ENCODE measurements at places on chromosomes 7 and 10. TPM values are rescaled to one million over a fixed set of nuclear protein-coding genes. Genes with fewer than 3 reads are reported as not detected.

The TEX47 gene
- total RNA-seq: not detected

The LOXL4 gene
- 1.6 TPM for total RNA-seq

The UCMA gene
- total RNA-seq: not detected

DNA sequence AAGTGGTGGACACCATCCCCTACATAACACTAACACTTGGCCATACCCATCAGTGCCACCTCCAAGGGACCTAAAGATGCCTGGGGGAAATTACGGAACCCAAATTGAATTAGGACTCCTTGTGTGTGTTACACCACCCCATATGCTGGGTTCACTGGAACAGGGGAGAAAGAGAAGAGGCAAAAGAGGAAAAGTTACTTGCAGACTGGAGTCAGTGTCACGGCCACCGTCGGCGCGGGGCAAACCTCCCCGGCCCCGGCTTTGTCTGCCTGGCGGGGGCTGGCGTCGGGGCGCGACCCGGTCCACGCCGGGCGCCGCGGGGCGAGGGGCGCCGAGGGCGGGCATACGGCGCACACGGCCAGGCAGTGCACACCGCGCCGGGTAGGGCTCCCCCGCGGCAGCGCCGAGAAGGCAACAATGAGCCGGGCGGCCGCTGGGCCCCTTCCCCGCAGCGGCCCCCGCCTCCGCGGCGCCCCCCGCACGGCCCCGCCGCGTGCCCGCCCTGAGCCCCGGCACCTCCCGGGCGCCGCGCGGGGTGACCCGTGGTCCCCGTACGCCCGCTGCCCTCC lies 171.1 kb downstream of the FAM107B start:
- no peak for DNase-seq

The NOBOX gene
- not detected for total RNA-seq

DNA sequence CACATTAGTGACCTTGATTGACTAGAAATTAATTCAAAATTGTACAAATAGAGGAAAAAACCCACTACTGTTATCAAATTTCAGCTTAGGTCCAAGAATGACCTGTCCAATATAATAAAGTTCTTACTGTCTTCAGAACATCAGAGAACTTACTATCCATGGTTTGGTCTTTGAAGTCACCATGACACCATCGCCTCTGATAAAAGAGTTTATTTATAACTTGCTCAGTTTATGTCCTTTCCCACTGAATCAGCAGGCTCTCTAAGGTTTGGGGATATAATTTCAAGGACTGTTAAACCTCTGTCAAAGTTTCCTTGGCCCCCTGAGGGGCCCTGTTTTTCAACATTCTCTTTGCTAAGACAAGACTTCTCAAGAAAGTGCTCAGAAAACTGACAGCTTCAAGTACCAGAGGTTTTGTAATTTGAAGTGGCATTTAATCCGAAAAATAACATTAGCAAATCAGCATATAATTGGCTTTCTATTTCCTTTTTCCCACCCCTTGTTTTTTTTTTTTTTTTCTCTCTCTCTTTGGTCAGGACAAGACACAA lies 191.7 kb upstream of the FERD3L start:
- DNase-seq: no peak

DNA sequence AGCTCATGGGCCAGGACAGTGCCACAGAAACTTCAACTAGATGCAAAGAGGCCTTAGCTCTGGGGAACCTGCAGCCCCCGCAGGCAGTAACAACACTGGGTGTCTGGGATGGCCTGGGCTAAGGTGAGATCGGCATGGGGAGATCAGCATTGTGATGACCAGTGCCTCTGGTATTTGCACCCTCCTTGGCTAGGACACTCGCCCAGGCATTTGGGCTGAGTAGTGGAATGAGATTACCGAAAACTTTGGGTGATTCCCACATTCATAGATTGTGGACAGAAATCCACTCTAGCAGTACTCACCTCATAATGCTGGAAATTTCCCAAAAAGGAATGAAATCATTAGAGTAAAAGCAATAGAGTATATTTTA lies 70.6 kb upstream of the ZMIZ2 start:
- DNase-seq: no peak

- DNase-seq: no peak
Observed at GRCh38 chr7:119974972-119975371, 298.0 kb upstream of the KCND2 start.

DNA sequence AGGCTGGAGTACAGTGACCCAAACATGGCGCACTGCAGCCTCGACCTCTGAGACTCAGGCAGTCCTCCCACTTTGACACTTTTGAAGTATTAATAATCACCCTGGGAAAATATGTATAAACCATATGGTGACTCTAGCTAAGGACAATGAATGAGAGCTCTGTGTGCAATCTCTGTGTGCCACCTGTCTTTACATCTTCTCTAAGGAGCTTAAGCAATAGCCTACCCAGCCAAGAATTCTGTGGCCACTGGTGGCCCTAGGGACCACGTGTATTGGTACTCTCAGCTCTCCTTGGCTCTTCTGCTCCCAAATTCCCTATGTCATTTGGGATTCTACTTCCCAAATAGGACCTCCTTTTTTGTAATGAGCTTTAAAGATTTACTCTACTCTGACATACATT lies 23.7 kb downstream of the FGF8 start:
- DNase-seq: no peak

GRCh38 chr10:124842721-124843120 lies 41.1 kb downstream of the ABRAXAS2 start:
- no peak for DNase-seq

- DNase-seq: no peak
Observed at GRCh38 chr10:24882047-24882698, 70.2 kb downstream of the PRTFDC1 start.

The DYNC1I1 gene
- total RNA-seq: 3.0 TPM

The TMEM176B gene
- total RNA-seq: 355 TPM

The PWWP2B gene
- total RNA-seq: 55.3 TPM

The ANXA8L1 gene
- not detected for total RNA-seq

DNA sequence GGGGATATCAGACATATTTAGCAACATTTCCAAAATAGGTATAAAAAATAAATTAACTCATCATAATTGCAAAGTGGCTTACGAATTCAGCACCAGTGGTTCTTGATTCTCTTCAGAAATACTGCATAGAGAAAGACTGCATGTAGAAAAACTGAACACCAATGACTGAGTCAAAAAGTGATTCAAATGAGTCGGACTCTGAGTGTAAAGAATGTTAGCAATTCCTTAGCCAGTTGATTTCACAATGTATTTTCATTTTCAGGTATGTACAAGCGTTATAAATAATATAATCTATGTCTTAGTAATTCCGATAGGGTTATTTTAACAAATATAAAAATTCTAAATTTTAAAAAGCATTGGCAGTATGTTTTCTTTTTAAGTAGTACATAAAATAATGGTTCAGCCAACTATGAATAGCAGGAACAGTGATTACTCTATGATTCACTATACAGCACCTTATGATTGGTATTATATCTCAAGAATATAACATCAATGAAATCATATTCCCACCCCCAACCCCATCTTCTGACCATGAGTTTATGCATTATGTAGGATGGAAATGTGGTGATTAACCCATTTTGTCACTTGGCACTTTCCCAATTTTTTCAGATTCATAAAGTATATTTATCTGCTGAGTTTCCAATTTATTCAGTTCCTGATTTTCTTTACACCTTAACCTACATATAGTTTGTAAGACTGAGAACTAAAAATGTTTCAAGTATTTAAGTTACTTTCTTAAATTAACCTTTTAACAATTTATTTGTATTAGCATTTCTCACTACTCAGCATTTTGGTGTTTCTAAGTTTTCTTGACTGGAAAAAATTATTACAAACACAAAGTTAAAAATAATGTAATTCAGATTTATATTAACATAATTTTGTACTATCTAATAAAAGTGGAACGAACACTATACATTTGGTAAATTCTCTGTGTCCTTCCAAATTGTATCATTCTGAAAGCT lies 33.9 kb downstream of the DNAJC1 start:
- no peak for DNase-seq

- no peak for DNase-seq
Observed at GRCh38 chr7:156173748-156174353, 361.6 kb upstream of the SHH start.

- DNase-seq: no peak
Observed at GRCh38 chr10:78559661-78560340, 509.0 kb upstream of the ZMIZ1 start.
